ENCODE measurements at places on chromosomes 4 and X.

GRCh38 chr4:82515705-82516104, 46.1 kb downstream of the TMEM150C start:
- no peak for DNase-seq

- DNase-seq = no peak
Observed at GRCh38 chr4:118139241-118139640, 105.0 kb downstream of the NDST3 start.

DNA sequence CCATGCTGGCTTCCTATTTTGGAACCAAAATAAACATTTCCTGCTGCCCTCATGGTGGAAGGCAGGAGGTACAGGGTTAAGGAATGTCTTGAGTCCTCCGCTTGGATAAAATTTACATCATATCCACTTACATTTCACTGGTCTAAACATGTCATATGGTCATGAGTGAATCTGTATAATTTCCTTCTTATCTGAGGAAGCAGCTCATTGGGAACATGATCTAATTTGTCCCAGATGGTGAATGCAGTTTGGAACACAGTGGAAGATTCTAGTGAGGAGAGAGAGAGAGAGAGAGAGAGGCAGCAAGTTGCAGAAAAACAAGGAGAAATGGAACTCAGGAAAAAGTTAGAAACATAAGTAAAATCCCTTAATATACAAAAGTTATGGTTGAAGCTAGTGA, 46.8 kb downstream of the MXRA5 start:
- no peak for DNase-seq

GRCh38 chrX:43000121-43000520, 222.2 kb upstream of the PPP1R2C start:
- DNase-seq = no peak

GRCh38 chr4:140996766-140997165, 136.5 kb downstream of the RNF150 start:
- DNase-seq = peak; percentile 58

DNA sequence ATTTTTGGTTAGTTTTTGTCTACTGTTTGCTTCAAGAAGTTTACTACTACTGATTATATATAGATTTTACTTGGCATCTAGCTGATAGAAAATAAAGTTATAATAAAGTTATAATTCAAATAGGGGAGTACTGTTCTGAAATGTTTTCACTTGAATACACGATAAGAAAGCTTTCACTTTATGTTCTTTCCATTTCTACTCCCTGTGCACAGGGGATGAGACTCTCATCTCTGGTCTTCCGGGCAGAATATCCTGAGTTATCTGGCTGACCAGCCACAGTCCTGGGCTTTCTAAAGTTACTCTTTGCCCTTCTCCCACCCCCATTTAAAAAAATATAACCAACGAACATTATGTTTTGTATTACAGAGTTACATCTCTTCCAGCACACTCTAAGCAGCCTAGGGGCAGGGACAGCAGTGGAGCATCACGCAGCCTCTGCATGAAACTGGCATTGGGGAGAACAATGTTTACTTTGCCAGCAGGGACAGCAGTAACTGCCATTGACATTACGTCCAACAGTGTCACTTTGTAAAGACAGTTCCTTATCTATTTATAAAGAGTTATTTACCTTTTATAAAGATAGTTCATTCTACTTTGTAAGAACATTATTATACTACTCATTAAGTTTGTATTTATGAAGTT, 64.3 kb downstream of the METTL14 start:
- no peak for DNase-seq

- DNase-seq = no peak
Observed at GRCh38 chrX:84192006-84192405, 4.0 kb upstream of the RPS6KA6 start.

GRCh38 chrX:132193872-132194574, 25.2 kb downstream of the RAP2C start:
- no peak for DNase-seq

- DNase-seq = no peak
Observed at GRCh38 chr4:100022792-100023222, 72.7 kb upstream of the H2AZ1 start.

DNA sequence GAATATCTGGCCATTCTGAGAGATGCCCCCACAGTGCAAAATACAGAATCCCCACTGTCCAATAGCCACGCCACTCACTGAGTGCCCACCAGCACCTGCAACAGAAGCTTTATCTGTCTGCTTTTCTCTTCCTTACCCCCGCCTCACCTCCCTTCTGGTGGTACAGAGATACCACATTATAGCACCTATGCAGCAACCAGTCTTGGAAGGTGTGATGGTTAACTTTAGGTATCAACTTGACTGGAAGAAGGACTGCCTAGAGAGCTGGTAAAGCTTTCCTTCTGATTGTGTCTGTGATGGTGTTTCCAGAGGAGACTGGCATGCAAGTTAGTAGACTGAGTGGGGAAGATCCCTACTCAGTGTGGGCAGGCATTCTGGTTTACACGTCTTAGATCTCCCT, 61.8 kb upstream of the TXK start:
- DNase-seq = no peak

- DNase-seq = no peak
Observed at GRCh38 chr4:145736241-145736831, 56.4 kb downstream of the C4orf51 start.

DNA sequence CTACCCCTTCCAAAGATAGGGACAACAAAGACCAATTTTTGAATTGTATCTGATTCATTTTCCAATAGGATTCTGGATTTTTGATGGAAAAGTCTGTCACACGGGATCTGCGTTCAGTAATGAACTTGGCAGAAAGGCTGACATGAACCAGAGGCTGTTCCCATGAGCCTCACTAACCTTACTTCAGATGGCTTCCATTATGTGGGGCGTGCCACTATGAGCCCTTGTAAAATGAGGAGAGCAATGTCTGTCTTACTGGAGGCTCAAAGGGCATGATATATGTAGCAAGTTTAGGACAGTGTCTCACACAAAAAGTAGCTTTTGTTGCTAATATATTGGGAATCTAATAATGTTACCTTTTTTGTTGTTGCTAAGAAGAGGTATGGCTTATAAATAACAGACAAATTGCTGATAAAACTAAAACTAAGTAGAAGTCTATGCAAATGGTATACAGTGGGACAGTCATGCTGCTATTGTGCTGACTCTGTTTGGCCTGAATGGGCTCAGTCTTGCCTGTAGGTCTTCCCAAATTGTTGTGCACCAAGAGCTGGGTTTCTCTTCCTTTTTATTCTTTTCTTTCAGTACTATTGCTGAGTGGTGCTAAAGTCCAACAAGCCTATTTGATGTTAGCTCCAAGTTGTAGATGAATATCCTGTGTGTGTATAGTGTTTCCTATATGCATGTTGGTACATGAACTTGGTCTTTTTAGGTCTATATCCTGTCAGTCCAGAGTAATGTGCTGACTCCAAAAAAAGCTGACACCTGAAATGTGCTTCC, 132.1 kb downstream of the SPRY1 start:
- DNase-seq = no peak

GRCh38 chr4:113810906-113811305, 49.4 kb upstream of the CAMK2D start:
- no peak for DNase-seq

GRCh38 chrX:154040307-154040756, 20.6 kb upstream of the IRAK1 start:
- DNase-seq = no peak

- DNase-seq = no peak
Observed at GRCh38 chr4:81914623-81915022, 442.9 kb upstream of the RASGEF1B start.

GRCh38 chrX:107549504-107549903, 78.8 kb upstream of the PRPS1 start:
- no peak for DNase-seq

DNA sequence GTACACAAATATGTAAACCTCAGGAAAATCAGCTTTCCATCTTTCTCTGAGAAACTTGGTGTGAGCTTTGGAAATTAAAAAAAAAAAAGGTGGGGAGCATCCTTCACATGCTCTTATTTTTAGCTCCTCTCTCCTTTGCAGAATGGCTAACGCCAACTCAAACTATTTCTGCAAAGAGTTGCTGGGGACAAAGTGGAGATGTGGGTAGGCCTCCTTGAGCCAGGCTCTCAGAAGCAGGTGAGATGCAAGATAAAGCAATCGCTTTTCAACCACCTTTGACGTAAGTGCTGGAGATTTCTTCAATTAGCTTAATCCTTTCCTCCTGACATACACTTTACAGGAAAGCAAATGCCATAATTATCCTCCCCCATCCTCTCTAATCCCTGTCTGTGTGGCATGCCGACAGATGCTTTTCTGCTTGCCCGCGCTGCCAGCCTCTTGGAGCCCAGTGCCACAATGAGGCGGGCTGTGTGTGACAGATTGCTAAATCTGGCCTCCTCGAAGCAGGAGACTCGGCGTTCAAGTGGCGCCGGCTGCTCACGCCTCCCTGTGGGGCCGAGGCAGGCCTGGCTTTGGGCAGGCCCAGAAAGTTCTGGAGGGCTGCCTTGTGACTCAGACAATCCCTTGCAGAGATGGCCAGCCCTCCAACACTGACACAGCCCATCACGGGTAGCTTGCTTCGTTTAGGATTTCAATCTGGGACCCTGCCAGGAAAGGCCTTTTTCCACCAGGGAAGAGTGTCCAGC, 64.9 kb upstream of the SOD3 start:
- no peak for DNase-seq

- peak; percentile 86 for DNase-seq
Observed at GRCh38 chrX:53093177-53093655, 726 bp upstream of the KANTR start.

DNA sequence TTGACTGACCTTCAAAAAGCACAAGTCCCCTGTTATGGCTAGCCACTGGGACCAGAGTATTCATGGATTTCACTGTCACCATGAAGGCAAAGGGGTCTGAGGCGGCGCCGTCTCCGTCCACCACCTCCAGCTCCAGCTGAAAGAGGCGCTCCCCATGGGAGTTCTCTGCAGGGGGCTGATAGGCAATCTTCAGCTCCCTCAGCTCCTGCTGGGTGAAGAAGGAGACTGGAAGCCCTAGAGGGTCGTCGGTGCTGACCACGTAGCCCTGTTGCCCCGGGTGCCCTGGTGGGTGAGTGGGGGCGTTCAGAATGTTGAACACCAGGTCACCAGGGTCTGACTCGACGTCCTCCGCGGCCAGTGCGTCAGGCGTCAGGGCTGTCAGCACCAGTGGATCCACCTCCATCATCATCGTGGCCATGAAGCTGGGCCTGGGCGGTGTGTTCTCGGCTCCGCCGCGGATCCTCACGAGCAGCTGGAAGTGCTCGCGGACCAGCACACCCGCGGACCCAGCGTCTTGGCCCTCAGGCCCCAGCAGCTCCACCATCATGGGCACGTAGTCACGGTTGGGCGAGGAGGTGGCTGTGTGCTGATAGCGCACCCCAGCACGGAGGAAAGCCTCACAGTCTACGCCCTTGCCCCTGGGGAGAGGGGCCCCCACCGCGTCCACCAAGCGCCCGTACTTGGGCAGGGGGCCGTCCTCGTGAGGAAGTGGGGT, 987 bp downstream of the FREM3 start:
- no peak for DNase-seq

GRCh38 chr4:121829511-121829910, 5.8 kb upstream of the CCNA2 start:
- no peak for DNase-seq

DNA sequence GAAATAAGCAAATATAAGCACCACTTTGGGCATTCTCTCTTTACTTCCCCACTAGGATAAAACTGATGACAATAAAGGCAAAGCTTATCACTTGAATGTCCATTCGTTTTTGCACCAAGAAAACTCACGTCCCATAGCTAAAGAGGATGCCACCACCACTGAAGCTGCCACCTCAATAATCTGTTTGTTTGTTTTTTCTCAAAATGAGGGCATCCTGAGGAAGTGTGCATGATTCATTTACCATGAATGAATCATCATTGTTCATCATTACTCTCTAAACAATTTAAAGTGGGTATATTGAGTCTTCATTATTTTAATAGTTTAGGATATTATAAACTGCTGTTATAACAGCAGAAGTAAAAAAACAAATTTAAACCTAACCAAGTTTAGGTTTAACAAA, 168.2 kb downstream of the DCTD start:
- no peak for DNase-seq

- no peak for DNase-seq
Observed at GRCh38 chr4:113272523-113272922, 223.1 kb downstream of the ANK2 start.

- no peak for DNase-seq
Observed at GRCh38 chr4:20251031-20251795, 492 bp upstream of the SLIT2 start.

DNA sequence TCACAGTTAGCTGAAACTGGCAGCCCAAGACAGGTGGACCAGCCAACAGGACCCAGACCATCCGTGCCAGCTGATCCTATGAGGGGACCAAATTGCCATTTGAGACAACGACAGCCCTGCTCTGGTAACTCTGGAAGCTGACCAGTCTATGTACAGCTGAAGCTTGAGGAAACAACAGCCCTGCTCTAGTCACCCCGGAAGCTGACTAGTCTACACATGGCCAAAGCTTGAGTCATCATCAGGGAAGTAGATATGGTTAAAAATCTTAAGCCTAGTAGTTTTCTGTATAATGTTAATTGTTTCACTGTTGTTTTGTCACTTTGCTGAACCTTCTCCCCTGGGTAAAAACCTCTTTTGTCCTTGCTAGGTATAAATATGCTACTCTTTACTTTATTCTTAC, 905.4 kb upstream of the NDST4 start:
- DNase-seq = no peak

- no peak for DNase-seq
Observed at GRCh38 chr4:18234108-18234507, 212.6 kb upstream of the LCORL start.

DNA sequence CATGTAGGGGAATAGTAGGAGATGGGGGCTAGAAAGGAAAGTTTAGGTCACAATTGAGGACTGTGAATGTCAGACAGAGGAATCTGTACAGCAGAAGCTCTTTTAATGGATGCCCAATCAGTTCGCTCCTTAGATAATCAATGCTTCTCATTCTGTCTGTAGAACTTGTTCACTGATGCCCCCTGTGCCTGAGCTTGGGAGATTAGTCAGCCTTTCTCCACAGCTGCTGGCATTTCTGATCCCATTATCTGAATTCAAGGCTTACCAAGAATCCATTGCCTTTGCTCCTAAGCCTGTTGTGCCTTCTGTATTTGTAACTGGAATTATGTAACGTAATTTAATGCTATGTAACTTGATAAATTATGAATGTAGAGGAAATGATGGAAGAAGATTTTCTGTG, 53.2 kb upstream of the BBS12 start:
- no peak for DNase-seq

DNA sequence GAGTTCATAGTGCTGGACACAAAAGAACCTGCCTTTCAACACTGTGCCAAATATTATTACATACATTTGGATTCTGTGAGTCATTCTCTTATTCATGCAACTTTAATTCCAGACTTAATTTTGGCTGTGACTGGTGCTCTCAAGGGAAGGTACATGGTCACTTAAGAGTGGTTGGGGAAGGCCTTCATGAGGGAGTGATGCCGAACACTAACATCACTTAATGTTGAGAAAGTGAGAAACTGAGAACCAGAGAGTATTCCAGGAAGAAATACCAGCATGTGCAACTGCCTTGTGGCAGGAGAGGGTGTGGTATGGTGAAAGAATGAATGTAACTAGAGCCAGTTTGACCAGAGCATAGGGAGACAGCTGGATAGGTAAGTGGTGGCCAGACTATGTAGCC, 41.5 kb upstream of the FHDC1 start:
- no peak for DNase-seq

GRCh38 chr4:183738961-183739360, 79.9 kb downstream of the TRAPPC11 start:
- no peak for DNase-seq
